ENCODE measurements at places on chromosomes 11 and 22.

DNA sequence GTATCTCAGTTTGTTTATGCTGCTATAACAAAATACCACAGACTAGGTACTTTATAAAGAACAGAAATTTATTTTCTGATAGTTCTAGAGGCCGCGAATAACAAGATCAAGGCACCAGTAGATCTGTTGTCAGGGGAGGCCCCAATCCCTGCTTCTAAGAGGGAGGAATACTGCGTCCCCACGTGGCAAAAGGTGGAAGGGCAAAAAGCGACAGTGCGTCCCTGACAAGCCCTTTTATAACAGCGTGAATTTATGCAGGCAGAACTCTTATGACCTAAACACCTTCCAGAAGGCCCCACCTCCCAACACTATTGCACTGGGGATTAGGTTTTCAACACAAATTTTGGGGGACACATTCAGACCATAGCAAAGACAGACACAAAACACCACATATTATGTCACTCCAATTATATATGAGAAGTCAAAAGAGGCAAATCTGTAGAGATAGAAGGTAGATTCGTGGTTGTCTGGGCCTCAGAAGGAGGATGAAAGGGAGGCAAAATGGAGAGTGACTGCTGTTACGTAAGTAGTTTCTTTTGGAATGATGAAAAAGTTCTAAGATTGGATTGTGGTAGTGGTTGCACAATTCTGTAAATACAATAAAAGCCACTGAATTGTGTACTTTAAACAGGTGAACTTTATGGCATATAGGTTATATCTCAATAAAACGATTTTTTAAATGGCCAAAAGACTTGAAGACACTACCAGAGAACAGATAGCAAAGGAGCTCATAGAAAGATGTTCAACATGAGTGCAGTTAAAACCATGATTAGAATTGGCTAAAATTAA is 30.1 kb upstream of the TNRC6B start:
- DNase-seq, result no peak

GRCh38 chr11:130720232-130721022 is 195.9 kb downstream of the SNX19 start:
- no peak for DNase-seq

DNA sequence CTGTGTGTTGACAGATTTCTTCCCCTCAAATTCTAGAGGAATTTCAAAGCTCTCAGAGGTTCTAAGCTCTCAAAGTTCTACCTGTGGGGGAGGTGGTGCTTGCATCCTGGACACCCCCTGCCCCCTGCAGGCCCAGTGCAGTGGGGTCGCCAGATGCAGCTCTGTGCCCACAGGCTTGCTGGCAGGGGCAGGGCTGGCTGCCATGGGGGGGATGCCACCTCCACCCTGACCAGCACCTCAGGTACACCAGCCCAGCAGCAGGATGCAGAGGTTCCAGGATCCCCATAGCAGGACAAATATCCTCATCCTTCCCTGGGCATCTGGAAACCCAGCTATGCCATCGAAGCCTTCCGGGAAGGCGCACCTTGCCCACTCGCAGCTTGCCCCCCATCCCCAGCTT is 91.1 kb downstream of the BRD1 start:
- DNase-seq, result no peak

GRCh38 chr11:7936615-7937014 is 4.9 kb downstream of the OR10A3 start:
- no peak for DNase-seq

GRCh38 chr22:35315141-35315854 is 15.6 kb downstream of the TOM1 start:
- DNase-seq, result no peak

DNA sequence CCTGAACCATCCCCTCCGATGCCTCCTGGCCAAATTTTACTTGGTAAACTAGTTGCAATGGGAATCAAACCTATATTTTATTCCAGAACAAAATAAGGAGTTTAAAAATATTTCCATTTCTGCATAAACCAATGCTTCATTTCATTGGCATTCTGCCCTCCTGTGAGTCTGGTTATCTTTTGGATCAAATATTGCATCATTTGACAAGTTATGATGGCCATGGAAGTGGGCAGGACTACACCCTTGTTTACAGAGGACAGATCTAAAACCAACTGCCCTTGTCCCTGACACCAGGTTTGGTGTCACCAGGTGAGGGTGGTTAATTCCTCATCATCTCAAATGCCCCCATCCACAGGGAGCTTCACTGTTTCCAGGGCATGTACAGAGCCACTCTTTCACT is 28.2 kb upstream of the E2F8 start:
- no peak for DNase-seq

DNA sequence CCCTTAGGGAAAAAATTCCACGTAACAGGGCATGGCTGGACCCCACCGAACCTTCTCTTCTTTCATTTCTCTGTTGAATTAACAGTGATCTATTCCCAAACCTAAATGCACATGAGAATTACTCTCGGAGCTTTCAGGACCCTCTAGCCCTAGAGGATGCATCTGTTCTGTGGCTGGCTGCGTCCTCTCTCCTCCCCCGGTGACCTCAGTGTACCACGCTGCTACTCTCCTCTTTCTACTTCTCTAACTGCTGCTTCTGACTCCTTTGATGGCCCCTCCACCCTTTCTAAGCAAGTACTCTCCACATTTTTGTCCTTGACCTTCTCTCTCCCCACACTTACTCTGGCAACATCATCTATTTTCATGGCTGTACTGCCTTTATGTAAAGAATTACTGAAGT is 12.1 kb upstream of the APOA1 start:
- no peak for DNase-seq

DNA sequence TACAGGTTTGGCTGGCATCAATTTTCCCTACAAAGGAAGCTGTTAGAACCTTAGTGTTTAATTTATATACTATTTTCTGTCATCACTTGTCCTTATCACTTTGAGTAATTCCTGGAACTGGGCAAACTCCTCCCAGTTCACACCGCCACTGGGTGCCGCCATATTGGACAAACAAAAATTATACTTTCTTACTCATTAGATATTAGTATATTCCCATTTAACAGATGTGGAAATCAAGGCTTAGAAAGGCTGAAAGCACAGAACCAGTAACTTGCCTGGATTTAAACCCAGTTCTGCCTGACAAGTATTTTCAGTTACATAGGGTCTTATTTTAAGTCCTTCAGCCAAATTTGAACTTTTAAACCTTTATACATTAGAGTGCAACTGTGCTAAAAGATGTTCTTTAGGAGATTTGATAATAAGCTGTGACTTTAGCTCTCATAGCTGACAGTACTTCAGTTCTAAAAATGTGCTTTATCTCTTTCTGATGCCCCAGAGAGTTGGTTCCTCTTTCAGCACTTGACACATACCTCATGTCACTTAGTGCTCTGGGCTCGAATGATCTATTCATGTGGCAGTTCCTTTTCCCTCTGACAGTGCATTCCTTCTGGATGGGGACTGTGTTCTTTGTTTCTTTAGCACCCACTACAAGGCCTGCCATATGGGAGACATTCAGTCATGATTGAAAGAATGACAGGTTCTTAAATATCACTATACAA is 25.4 kb downstream of the COA4 start:
- DNase-seq, result no peak

DNA sequence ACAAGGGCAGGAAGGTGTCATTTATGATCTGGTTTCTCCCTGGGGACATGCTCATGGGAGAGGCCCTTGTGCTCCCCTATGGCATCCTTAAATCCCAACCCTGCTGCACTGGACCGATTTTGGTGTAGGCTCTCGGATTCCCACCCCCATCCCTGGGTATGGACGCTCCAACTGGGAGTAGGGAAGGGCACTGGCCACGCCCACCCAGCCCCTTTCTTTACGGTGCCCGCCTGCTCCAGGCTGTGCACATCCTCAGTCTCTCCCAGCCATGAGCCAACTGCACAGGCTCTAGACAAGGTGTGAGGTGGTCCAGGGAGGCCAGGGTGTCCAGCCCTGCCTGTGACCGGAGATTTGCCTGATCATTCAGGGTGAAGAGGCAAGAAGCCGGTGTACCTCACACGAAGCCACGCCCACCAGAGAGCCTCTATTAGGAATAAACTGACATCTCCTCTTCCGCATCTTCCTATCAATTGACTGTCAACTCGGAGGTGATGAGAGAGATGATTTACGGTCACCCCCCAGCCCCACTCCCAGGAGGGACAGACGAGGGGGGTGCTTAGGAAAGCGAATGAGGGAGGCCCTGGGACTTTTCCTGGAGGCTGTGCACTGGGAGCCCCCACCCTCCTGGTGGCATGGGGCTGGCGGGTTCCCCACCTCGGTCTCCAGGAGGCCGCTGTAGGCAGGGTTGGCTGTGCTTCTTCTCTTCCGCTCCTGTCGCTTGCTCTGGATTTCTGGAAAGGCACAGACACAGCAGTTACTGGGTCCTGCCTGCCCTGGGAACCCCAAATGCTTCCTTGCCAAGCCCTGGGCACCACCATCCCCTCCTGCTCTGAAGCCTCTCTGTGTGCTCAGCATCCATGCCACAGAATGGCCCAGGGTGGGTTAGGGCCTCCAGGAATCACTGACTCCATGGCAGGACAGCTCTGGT is 116.7 kb downstream of the PHF21B start:
- no peak for DNase-seq

DNA sequence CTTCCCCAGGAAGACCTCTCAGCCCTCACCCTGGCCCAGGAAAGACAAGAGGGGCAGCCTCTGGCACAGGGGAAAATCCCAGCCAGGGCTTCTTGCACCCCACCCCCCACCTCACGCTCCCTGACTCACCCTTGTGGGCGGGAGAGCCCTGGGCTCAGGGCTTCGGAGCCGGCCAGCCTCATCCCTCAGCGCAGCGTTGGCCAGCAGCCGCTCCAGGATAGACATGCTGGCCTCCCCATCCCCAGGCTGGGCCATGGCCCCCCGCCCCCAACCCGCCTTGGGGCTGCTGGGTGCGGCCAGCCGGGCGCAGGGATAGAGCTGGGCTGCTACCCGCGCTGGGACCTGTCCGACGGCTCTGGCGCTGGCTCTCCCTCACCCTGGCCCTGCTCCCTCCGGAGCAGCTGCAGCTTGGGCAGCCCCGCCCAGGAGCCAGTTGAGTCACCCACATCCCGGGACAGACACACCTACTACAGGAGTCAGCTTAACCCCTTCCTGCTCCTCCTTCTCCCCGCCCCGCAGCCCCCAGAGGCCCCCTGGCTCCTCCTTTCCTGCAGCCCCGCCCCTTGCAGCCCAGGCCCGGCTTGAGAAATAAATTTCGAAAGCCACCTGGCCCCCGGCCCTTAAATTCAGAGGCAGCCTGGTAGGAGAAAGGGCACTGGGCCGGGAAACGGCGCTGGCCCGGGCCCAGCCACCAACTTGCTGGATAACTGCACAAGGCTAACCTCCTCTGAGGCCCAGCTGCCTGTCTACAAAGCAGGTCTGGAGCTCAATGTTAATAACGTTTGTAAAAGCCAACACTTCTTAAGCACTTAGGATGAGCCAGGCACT is 13.4 kb downstream of the TNKS1BP1 start:
- DNase-seq, result peak; percentile 70

- DNase-seq, result no peak
These were observed 6.4 kb downstream of the BIRC3 start for GRCh38 chr11:102323542-102324251.
